ENCODE measurements at places on chromosomes 3 and 15. TPM values are rescaled to one million over a fixed set of nuclear protein-coding genes. Genes with fewer than 3 reads are reported as not detected.

The ARHGAP31 gene
- total RNA-seq = 11.4 TPM

GRCh38 chr3:141860766-141861513, 15.5 kb upstream of the ATP1B3 start:
- no peak for DNase-seq

- DNase-seq = no peak
These were observed 9.2 kb downstream of the SPESP1 start for GRCh38 chr15:68939501-68939900.

The GABRB3 gene
- total RNA-seq = 0.12 TPM

The TEX9 gene
- 1.6 TPM for total RNA-seq

The DGKG gene
- 0.12 TPM for total RNA-seq

The TM4SF18 gene
- total RNA-seq = not detected

The WNT7A gene
- total RNA-seq = 0.33 TPM

DNA sequence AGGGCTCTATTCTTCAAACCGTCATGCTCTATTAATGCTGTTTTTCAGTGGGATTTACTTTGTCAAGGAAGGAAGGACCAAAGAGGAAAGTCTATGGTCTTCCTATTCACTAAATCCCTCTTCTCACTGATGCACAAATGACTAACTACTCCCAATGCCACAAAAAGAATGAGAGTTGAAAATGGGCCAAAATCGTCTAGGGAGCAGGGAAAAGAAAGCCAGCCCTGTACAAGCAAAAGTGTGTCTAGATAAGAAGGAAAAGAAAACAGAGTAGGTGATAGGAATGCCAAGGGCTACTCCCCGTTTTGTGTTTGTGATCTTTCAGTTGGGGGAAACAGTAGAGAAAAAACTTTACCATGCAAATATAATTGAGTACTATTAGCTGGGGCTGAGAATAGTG, 97.2 kb upstream of the TMCO5A start:
- DNase-seq = no peak

Measured in activated CD4-positive, alpha-beta memory T cell treated with anti-CD3 and anti-CD28 coated beads for 36 hours (primary cell).